ENCODE measurements at places on chromosomes 2 and 18. TPM values are rescaled to one million over a fixed set of nuclear protein-coding genes. Genes with fewer than 3 reads are reported as not detected.

GRCh38 chr2:165681841-165682240 lies 112.2 kb downstream of the GALNT3 start:
- no peaks in the 10 kb centered on the region for H3K4me1 ChIP-seq
- DNase-seq: peak; percentile 29
- no peaks in the 10 kb centered on the region for H3K27me3 ChIP-seq
- H3K36me3 ChIP-seq: no peaks in the 10 kb centered on the region
- H3K4me3 ChIP-seq: no peak overlapping the region

ALLC gene
- not detected for total RNA-seq

- no peaks in the 10 kb centered on the region for H3K4me1 ChIP-seq
- no peak for DNase-seq
- no peak overlapping the region for H3K27ac ChIP-seq
- no peak overlapping the region for H3K4me3 ChIP-seq
- H3K36me3 ChIP-seq: no peaks in the 10 kb centered on the region
- no peaks in the 10 kb centered on the region for H3K27me3 ChIP-seq
Observed at GRCh38 chr2:205878999-205879762, 196.9 kb downstream of the NRP2 start.

- DNase-seq: no peak
- H3K27ac ChIP-seq: no peak overlapping the region
- H3K36me3 ChIP-seq: no peaks in the 10 kb centered on the region
Observed at GRCh38 chr2:224202281-224202865, 163.3 kb upstream of the SERPINE2 start.

GRCh38 chr2:216775043-216775453 lies 79.7 kb upstream of the IGFBP5 start:
- no peak overlapping the region for H3K4me3 ChIP-seq
- H3K27ac ChIP-seq: no peak overlapping the region
- no peaks in the 10 kb centered on the region for H3K36me3 ChIP-seq
- DNase-seq: peak; percentile 81
- H3K27me3 ChIP-seq: no peaks in the 10 kb centered on the region

- no peaks in the 10 kb centered on the region for H3K36me3 ChIP-seq
- H3K4me1 ChIP-seq: no peaks in the 10 kb centered on the region
- no peak overlapping the region for H3K4me3 ChIP-seq
Observed at GRCh38 chr2:102773149-102773705, 11.4 kb downstream of the TMEM182 start.

DNA sequence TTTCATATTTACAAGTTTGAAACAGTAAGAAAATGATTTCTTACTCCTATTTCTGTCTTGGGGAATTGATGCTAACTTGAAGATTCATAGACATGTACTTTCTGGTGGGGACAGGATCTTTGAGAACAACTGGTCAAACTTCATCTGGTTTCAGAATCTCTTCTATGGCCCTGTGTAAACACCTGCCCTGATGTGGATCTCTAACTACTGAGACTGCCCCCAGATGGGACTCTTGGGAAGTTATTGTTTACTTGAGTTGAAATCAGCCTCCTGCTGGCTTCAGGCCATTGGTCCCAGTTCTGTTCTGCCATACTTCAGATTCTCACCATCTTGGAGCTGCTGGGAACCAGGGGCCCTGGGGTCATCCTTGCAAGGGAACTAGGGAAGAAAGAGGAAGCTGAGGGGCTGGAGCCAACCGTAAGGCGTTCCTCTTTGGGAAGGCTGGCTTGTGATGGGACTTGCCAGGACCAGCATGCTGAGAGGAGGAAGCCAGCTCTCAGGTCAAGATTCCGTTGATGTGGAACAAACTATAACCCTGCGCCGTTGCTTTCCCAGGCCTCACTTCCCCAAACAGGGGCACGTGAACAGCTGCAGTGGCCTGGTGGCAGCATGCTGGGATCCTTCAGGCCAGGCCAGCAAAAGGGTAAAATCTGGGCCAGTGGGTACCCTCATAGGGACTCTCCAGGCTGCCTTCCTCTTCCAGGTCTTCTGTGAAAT lies 135.5 kb upstream of the CXCR4 start:
- no peaks in the 10 kb centered on the region for H3K4me1 ChIP-seq
- DNase-seq: no peak
- H3K4me3 ChIP-seq: no peak overlapping the region

DNA sequence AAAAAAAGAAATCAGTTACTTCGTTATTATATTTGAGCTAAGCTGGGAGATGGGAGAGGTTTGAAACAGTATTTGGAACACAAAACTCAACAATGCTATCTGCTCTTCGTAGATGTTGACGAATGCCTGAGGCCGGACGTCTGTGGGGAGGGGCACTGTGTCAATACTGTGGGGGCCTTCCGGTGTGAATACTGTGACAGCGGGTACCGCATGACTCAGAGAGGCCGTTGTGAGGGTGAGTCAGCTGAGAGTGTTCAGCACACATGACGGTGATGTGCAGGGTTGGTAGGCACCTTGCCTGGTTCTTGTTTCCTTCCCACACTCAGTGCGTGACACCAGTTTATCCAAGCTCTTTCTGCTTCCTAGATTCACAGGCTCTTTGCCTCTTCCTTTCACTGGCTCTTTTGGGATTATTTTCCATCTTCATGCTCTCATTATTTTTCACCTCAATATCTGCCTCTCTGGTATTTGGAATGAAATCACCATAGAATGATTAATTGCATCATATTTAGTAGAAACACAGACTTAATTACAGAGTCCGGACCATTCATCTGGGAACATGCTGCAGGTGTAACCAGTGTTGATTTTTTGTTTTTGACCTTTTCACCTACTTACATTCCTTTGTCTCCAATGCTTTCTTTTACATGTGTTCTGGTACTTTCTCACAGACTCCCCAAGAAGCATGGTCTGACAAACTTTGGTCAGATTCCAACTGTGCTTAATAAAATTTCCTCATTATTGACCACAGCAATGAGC lies 200.6 kb upstream of the RASGRP3 start:
- H3K36me3 ChIP-seq: no peaks in the 10 kb centered on the region
- H3K27me3 ChIP-seq: no peaks in the 10 kb centered on the region

All from kidney (tissue), 22 donors.